ENCODE measurements at places on chromosomes 2 and 18.

- DNase-seq = peak; percentile 54
These were observed 91.8 kb downstream of the TGIF1 start for GRCh38 chr18:3541549-3542386.

DNA sequence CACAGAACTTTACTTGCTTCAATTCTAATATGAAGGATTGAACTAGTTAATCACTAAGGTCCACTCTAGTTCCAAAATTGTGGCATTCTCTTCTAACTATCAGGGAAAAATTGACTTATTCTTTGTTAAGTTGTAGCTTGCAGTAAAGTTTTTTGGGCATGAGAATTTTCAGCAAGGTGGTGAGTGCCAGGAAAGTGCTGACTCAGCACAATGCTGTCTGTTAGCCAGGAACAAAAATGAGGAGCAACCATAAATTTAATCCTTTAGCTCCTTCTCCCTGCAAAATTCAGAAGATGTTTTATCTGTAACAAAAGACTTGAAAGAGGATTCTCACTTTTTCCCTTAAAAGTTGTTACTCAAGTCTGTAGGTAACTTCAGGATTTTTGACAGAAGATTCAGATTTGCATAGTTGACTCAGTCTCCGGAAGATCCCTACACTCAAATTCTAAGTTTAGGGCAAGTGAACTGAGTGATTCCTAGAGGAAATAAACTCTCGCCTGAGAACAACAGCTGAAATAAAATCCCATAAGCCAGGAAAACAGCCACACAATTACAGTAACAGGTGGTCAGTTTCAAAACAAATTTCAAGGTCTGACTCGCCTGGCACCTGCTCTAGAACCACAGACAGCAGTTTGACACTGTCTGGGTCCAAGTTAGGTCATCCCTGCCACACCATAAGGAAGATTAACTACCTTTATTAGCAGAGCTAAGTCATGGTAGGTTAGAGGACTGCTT lies 20.2 kb upstream of the DARS1 start:
- DNase-seq = no peak

GRCh38 chr18:9619056-9619455 lies 4.7 kb upstream of the PPP4R1 start:
- no peak for DNase-seq

GRCh38 chr2:71923143-71923525 lies 224.5 kb downstream of the CYP26B1 start:
- no peak for DNase-seq

DNA sequence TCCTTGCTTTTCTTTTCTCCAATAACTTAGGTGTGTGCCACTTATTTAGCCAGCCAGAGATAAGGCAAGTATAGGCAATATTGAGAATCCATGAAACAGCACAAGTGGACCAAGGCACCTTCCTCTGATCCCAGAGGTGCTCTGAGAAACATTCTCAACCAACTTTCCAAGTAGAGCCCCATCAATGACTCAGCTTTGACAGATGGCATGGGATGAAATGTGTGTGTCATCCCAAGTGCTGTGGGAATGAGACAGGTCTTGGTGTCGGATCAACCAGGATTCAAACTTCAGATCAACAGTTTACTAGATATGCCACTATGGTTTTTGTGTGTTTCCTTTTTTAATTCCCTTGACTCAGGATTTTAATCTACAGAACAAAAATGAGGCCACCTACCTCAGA lies 164.0 kb downstream of the GRB14 start:
- no peak for DNase-seq

DNA sequence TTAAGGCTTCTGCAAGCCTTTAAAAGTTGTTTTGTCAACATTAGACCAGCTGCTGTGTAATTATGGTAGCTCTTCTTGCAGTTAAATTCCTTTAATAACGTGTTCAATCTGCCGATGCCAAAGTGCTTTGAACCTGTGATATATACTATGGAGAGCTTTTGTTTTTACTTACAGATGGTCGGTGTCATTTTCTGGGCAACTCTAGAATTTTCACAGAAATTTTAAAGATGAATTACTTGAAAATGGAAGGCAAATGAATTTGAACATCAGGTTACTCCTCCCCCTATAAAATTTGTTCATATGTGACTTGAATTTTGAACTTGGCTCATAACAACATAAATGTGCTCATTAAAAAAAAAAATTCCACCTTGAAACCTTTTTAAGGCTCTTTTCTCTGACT lies 23.0 kb downstream of the LYPD6 start:
- DNase-seq = no peak

- no peak for DNase-seq
These were observed 144.1 kb upstream of the STK17B start for GRCh38 chr2:196315388-196316049.

GRCh38 chr2:9220201-9220600 lies 13.6 kb downstream of the ASAP2 start:
- DNase-seq = no peak

- no peak for DNase-seq
These were observed 5.5 kb downstream of the IHH start for GRCh38 chr2:219054956-219055903.

Measured in mammary epithelial cell (primary cell).